GM23338 (cell line): ENCODE measurements at places on chromosomes 16 and 17.
A peak's percentile ranks its signal among the peaks of the same experiment; 100 is the strongest.

GRCh38 chr17:48594538-48595277 is 1.1 kb upstream of the HOXB5 start:
- DNase-seq = no peak

GRCh38 chr16:1117176-1117900 is 21.3 kb upstream of the C1QTNF8 start:
- no peak for DNase-seq

DNA sequence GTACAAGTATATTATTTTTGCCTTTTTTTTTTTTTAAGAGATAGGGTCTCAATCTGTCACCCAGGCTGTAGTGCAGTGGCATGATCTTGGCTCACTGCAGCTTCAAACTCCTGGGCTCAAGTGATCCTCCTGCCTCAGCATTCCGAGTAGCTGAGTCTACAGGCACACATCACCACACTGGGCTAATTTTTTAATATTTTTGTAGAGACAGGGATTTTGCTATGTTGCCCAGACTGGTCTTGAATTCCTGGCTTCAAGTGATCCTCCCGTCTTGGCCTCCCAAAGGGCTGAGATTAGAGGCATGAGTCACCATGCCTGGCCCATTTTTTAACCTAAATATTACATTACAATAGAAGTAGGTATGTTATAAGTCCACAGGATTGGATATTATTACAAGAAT is 3.2 kb downstream of the TERB1 start:
- DNase-seq = no peak

DNA sequence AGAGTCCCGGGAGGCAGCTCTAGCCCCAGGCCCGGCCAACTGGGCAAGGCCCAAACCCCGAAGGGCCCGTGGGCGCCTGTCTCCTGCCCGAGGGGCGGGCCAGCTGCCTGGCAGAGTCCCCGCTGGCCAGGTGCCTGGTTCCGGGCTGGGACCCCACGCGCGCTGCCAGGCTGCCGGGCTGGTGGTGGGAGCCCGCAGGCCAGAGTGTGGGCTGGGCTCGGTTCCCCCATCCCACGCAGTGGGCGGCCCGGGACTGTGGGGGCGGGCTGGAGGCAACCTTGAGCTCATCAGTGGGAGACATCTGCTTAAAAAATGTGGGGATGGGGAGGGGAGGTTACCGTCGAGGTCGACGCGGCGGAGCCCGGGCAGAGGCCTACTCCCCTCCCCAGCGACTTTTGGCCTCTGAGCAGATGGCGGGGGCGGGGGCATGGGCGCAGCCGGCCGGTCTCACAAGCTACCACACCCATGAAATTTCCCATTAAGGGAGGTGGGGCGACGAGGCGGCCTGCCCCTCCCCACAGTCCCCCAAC is 176.4 kb upstream of the GSE1 start:
- DNase-seq = peak; percentile 88

- peak; percentile 13 for DNase-seq
Measured at GRCh38 chr17:55273579-55274354, 9.0 kb downstream of the HLF start.

DNA sequence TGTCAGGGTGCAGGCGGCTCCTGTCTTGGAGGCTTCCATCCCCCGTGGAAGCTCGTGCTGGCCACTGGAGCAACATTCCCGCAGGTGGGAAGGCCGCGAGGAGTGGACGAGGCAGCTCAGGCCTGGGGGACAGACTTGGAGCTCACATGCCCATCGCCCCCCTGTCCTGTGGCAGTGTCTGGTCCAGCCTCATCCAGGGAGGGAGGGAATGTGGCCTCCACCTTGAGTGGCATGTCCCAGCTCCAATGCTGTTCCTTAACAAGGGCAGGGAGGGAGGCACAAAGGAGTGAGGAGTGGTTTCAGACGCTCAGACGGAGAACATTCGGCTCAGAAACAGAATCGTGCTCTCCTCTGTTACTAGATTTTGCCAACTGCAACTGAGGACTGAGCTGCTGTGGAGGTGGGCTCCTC is 159.4 kb upstream of the CHMP6 start:
- peak; percentile 71 for DNase-seq

DNA sequence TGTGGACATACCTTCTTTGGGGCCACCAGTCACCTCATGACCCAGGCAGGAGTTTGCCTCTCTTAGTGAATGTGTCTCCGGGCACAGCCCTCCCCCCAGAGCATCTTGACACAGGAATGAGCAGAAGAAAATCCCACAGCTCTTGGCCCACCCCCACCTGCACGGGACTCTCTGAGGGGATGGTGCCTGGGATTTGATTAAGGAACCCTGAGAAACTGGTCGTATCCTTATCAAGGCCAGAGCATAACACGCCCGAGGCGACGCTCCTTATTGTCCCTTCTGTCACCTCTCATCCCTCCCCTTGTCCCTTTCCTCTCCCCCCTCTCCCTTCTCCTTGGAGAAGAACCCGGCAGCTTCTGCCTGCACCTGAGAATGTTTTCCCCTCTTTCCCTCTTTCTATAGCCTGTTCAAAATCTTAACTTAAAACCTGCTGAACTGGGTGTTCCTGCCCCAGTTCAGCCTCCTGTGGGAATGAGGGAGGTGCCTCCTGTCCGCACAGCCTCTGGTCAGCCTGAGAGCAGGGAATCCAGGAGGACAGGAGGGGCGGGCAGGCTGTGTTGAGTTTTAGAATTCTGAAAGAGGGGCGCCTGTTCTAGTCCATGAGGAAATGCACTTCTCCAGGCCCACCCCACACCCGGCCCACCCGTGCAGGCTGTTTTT is 140.7 kb upstream of the PLCG2 start:
- DNase-seq = no peak

GRCh38 chr17:40373324-40373723 is 8.8 kb upstream of the GJD3 start:
- DNase-seq = no peak

GRCh38 chr17:5929721-5930120 is 140.5 kb upstream of the WSCD1 start:
- DNase-seq = no peak

GRCh38 chr17:6894206-6894528 is 62.6 kb upstream of the TEKT1 start:
- DNase-seq = peak; percentile 90

DNA sequence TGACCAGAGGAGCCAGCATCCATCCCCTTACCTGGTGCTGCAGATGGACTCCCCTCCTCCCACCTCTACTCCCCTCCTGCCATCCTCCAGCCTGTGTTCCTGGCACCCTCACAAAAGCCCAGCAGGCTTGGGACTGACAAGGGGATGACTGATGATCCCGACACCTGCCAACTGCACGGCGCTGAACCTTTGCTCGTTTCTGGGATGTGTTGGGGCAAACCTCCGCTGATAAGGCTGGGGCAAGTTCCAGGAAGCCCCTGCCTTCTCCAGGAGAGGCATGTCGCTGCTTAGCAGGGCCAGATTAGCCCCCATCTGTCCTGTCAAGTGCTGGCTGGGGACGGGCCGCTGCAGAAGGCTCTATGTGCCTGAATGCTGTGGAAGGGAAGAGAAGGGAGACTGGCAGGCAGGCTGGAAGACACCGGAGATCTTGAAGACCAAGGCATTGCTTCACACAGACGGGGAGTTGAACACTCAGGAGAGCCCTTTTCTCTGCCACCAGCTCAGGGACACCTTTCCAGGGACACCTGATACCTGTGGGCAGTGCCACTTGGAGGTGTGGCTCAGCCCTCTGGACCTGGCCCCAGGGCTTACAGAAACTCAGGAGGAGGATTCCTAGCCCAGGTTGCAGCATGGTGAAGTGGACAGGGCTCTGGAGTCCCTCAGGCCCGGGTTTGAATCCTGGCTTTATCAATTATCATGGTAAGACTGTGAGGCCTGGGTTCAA is 973 bp upstream of the KRT15 start:
- no peak for DNase-seq

DNA sequence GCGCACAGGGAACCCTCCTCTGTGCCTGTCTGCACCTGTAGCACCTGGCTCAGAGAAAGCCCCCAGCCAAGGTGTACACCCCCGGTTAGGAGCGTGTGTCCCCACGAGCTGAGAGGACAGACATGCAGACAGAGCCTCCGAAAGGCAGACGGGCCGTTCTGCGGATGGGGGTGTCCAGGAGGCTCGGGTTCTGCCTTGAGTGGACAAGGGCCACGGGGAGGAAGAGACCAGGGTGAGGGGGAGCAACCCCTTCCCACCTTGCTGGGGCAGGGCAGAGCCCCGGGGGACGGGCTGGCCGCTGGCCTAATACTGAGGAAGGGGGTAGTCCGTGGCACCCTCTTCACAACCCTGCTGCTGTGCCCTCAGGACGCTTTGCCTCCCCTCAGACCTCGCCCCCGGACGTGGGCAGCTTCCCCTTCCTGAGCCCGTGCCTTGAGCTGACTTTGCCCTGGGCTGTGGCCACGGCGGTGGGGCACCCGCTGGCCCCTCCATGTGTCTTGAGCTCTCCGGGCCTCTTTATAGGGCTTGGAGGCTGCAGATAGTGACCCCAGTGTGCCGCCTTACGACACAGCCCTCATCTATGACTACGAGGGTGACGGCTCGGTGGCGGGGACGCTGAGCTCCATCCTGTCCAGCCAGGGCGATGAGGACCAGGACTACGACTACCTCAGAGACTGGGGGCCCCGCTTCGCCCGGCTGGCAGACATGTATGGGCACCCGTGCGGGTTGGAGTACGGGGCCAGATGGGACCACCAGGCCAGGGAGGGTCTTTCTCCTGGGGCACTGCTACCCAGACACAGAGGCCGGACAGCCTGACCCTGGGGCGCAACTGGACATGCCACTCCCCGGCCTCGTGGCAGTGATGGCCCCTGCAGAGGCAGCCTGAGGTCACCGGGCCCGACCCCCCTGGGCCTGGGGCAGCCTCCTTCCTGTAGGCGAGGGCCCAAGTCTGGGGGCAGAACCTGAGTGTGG is 5.7 kb downstream of the SLC22A31 start:
- DNase-seq = no peak

GRCh38 chr17:77570565-77570898 is 388.0 kb upstream of the TNRC6C start:
- DNase-seq = no peak

DNA sequence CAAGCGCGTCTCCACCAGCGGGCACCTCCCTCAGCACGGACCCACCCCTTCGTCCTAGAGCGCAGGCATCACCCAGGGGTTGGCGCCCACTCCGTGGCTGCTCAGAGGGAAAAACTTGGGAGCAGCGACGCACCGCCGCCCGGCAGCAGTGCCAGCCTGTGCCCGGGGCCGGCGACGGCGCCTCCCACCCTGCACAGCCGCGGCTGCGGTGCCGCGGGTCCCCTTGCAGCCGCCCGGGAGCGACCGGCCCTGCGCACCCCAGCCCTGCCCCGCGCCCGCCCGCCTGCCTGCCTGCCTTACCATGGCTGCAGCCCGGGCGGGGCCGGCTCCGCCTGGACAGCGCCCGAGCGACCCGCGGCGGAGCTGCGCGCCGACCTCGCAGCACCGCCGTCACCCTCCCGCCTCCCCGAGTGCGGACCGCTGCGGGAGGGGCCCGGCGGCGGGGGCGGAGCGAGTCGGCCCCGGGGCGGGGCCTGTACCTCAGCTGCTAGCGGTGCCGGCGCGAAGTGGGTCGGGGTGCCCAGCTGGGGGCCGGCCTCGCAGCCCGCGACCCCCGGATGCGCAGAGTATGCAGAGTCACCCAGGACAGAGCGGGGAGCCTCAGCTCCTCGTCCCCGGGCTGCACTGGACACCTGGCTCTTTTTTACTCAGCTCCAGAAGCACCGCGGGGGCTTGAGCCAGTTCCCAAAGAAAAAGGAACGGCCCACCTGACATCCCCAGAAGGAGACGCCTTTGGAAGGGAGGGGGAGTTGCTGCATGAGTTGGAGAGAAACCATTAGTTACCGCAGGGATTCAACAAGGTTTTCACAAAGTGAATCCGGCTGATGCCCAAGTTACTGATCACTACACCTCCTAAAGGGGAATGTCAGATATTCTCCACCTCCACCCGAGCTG is 17.5 kb upstream of the MTMR4 start:
- peak; percentile 83 for DNase-seq

- DNase-seq = no peak
Measured at GRCh38 chr17:72562615-72563188, 441.9 kb downstream of the SOX9 start.

DNA sequence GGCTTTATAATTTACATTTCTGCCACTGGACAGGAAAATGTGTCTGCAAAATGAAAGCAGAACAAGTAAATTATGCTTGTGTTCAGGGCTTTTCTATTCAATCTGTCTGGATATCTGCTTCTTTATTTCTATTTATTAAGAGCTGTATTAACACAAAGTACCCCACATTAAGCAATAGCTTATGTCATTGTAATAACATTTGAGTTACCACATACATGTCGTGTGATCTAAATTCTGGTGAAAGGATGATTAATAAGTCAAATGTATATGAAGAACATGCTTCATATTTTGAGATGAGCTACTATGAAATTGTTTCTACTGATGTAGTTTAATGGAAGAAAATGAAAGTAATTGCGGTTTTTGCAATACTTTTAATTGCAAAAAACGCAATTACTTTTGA is 238.2 kb downstream of the KCNJ2 start:
- DNase-seq = no peak

DNA sequence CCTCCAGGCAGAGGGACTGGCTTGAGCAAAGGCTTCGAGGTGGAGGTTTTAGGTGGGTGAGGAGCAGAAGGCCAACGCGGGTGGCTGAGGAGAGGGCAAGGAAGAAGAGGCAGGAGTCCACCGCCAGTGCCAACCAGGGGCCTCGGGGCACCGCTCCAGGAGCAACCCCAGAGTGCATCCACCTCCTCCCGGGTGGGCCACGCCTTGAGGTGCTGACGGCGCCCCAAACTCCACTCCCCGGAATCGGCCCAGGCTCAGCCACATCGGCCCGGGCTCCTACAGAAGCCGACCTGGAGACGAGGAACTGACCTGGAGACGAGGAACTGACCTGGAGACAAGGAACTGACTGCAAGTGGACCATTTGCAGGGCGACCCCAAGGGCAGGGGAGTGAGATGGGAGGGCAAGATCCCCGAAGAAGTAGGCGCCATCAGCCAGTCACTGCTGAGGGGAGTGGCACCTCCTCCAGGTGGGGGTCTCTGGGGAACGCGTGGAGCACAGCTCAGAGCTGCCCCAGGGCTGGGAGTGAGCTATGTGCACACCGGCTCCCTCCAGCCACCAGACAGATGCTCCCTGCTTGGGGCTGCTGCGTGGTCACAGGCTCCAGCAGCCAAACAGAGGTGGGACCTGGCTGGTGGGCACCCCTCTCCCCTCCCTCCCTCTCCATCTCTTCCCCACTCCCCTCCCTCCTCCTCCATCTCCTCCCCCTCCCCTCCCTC is 29.2 kb upstream of the CBFA2T3 start:
- DNase-seq = no peak
